ENCODE measurements at places on chromosomes 2 and 18.

- no peak for DNase-seq
Measured at GRCh38 chr2:234292205-234292961, 204.5 kb downstream of the ARL4C start.

GRCh38 chr18:3147935-3148554, 71.7 kb downstream of the MYOM1 start:
- DNase-seq, result no peak

DNA sequence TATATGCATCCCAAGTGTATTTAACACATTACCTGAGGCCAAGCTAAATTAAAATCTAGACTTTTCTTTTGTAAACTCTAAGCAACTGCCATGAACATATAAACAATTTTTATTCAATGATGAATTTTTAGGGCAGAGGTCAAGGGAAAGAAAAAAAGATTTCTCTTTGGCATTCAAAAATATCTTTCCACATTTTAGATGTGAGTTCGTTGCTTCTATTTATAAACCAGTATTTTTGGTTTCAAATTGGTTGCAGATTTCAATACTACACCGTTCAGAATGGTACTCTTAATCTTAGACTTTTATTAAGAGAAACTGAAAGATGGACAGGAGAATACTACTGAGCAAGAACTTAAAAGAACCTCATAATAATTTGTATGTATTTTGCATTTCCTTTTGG, 293.6 kb upstream of the CCDC68 start:
- no peak for DNase-seq

- no peak for DNase-seq
Measured at GRCh38 chr2:110794390-110794789, 62.0 kb downstream of the ACOXL start.

GRCh38 chr2:219744600-219744999, 117.2 kb downstream of the SLC4A3 start:
- DNase-seq, result no peak

GRCh38 chr2:63846487-63846886, 4.8 kb downstream of the UGP2 start:
- no peak for DNase-seq

DNA sequence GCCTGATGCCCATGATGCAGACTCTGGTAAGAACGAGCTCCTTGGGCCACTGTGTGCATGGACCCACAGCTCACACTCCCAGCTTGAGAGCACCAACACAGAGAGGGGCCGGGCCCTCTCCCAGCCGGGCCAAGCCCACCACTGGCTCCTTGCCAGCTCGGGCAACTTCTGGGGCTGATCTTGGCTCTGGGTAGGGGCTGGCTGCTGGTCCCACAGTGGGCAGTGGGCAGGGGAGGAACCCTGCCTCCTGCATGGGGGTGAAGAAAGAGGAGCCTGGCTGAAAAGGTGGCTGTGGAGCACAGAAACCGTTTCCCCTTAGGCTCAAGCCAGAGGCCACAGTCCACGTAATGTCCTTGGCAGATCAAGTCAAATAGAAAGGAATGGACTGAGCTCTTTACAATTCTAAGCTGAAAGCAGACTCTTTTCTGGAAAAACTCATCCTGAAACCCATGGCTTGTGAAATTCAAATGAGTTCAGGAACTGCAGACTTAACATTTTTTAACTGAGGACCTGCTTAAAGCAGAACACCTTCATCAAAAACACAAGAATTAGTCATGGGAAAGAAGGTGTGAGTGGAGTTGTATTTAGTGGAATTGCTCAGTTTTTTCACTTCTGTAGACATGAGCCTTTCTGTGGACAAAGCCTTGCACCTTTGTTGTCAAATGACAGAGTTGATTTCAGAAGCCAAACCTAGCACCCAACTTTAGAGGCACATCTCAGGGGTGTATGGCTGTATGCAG, 104.9 kb downstream of the STPG4 start:
- no peak for DNase-seq
